ENCODE measurements at places on chromosomes 12 and 14.

- no peak for DNase-seq
Measured at GRCh38 chr14:100067481-100067880, 2.3 kb downstream of the EVL start.

GRCh38 chr12:77407931-77408330 lies 342.6 kb upstream of the E2F7 start:
- DNase-seq = no peak

GRCh38 chr14:76976240-76977005 lies 52.1 kb downstream of the IRF2BPL start:
- no peak for DNase-seq

- no peak for DNase-seq
Measured at GRCh38 chr12:54228471-54228870, 39.7 kb upstream of the SMUG1 start.
